Smooth muscle cell of the pulmonary artery (primary cell): ENCODE measurements at places on chromosomes 16 and 17. TPM values are rescaled to one million over a fixed set of nuclear protein-coding genes. Genes with fewer than 3 reads are reported as not detected.

KRT15 gene
- 0.13 and 2.8 TPM in 2 replicates for total RNA-seq

TMIGD1 gene
- total RNA-seq = not detected in 2 replicates

AATK gene
- total RNA-seq = 1.0 and 1.5 TPM in 2 replicates

SP6 gene
- 0.07 and 0.23 TPM in 2 replicates for total RNA-seq

UTS2R gene
- total RNA-seq = not detected in 2 replicates

NEUROD2 gene
- total RNA-seq = not detected in 2 replicates

C1QTNF8 gene
- 0.13 TPM in 1 of 2 replicates, not detected in the other for total RNA-seq

KRT32 gene
- total RNA-seq = 0.30 TPM in 1 of 2 replicates, not detected in the other

SNAI3 gene
- 0.23 TPM in 1 of 2 replicates, not detected in the other for total RNA-seq

ACSM2A gene
- not detected in 2 replicates for total RNA-seq

LRRC75A gene
- 1.7 and 2.1 TPM in 2 replicates for total RNA-seq

AGRP gene
- not detected in 2 replicates for total RNA-seq

NPIPB2 gene
- 5.2 and 7.3 TPM in 2 replicates for total RNA-seq
